ENCODE measurements at places on chromosomes 2 and 18.

DNA sequence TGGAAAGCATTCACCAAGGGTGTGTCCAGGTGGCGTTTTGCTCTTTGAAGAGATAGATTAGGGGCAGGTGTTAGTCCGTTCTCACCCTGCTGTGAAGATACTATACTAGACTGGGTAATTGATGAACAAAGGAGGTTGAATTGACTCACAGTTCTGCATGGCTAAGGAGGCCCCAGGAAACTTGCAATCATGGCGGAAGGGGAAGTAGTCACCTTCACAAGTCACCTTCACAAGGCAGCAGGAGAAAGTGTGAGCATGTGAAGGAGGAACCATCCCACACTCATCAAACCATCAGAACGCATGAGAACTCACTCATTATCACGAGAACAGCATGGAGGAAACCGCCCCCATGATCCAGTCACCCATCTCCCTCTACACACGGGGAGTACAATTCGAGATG is 135.7 kb upstream of the NFATC1 start:
- no peak for DNase-seq

- no peak for DNase-seq
Measured at GRCh38 chr2:18703555-18703954, 114.2 kb upstream of the NT5C1B start.

DNA sequence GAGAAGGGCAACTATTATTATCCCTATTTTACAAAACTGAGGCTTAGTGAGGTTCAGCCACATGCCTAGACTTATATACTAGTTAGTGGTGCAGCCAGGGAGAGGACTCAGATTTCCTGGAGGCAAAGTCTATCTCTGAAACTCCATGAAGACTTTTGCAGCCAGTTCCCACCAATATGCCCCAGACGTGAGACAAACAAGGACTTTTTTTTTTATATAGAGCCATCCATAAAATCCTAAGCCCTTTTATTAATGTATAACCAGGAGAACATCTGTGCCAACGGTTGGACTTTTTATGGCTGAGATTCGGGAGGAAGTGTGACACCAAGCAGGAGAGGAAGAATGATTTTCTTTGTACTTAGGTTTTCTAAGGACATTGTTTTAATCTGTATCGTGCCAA is 29.9 kb downstream of the LIPG start:
- DNase-seq, result no peak

GRCh38 chr2:28601616-28602015 is 105.8 kb downstream of the PLB1 start:
- DNase-seq, result no peak

DNA sequence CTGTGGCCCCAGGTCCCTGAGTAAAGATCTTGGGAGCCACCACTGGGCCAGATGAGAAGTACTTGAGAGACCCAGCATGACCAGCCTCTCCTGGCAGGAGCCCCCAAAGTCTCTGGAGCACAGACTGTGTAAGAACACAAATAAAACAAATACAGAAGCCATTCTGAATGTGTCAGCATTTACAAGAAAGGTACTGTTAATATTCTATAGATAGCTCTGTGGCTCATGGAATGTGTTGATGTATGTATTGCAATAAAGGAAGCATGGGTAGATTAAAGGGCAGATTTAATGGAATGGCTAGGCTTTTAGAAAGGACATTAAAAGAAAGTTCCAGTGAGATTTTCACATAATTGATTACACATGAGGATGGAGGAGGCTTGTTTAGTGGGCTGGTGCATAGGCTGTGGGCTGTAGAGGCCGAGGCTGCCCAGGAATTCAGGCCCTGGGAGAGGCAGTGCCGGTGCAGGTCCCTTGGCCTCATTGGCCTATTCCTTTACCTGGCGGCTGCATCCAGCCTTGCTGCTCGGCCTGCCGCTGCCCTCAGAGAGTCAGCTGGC is 127.7 kb upstream of the DLX2 start:
- no peak for DNase-seq

DNA sequence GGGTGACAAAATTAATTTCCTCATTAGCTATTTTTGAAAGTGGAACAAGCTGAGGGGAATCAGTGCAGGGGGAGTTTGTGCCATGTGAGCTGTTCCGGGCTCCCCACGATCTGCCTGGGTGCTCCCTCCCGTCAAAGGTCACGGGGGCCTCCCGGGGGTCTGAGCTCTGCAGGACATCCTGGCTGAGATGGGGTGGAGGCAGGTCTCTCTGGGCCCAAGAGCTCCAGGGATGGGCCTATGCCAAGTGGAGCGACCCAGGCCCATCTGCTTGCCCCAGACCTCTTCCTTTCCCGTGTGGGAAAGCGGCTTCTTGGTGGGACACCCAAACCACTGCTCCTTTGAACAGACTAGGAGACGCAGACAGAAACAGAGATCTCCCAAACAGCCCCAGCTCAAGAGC is 143.3 kb upstream of the ID2 start:
- DNase-seq, result no peak

GRCh38 chr2:162473-163382 is 101.1 kb downstream of the SH3YL1 start:
- DNase-seq, result no peak

DNA sequence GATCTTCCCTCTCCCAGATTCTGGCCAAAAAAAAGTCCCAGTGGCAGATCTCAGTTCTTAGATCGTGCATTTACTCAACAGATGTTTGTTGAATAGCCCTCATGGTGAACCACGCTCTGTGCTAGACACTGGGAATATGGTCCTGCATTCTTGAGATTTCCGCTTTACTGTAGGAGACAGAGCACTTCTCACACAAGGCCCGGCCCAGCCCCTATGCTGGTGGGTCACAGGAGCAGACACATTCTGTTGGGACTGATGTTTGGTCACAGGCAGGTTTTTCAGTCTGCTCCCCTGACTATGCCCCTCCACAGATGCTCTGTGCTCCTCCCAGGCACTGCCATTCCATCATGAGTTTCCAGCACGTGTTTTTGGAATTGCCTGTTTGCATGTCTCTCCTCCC is 110.9 kb downstream of the RAPGEF4 start:
- no peak for DNase-seq

- DNase-seq, result no peak
Measured at GRCh38 chr2:207697411-207697810, 14.0 kb upstream of the CCNYL1 start.

DNA sequence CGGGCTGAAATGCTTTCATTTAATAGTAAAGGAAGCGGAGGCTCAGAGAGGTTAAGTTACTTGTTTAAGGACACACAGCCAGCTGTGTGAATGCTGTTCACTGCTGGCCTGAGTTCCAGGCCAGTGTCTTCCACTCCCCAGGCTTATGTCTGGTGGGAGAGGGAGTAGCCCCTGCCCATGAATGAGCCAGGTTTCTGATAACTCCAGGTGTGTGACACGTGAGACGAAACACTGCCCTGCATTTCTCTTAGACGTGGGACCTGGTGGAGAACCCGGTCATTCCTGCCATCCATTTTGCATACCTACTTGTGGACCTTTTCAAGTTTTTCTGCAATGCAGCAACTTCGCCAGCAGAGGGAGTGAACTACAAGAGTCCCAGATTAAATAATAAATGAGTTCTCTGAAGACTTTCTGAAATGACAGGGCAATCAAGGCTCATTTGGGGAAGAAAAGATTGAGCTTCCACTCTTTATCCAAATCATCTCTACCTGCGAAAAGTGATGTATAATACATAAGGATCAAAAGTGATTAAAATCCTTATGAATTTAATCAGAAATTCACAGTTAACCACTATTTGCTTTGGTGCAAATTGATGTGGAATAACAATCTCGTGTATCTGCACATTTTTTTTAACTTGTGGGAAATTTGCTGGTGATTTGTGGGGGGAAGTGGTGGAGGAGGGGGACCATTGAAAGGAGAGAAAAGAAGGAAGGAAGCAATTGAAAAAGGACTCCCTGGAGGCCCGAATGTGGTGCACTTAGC is 79.4 kb upstream of the ASB18 start:
- DNase-seq, result no peak

DNA sequence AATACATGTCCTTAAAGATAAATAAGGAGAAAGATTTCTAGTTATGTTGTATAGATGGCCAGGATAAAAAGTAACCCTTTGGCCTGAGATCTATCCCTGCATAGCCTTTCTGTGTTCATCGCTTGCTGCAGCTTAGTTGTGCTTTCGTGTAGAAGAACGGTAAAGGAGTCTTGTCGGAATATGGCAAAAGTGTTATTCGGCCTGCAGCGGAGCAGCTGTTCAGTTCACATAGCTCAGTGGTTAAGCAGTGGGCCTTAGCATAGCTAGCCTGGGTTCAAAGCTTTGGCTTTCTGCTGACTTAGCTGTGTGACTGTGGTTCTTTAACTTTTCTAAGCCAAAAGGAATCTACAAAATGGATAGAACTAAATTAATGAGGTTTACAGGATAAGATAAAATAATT is 55.4 kb downstream of the MALT1 start:
- DNase-seq, result no peak

- no peak for DNase-seq
Measured at GRCh38 chr2:164710837-164711765, 89.8 kb upstream of the GRB14 start.

- no peak for DNase-seq
Measured at GRCh38 chr2:156380117-156380645, 47.7 kb upstream of the NR4A2 start.

DNA sequence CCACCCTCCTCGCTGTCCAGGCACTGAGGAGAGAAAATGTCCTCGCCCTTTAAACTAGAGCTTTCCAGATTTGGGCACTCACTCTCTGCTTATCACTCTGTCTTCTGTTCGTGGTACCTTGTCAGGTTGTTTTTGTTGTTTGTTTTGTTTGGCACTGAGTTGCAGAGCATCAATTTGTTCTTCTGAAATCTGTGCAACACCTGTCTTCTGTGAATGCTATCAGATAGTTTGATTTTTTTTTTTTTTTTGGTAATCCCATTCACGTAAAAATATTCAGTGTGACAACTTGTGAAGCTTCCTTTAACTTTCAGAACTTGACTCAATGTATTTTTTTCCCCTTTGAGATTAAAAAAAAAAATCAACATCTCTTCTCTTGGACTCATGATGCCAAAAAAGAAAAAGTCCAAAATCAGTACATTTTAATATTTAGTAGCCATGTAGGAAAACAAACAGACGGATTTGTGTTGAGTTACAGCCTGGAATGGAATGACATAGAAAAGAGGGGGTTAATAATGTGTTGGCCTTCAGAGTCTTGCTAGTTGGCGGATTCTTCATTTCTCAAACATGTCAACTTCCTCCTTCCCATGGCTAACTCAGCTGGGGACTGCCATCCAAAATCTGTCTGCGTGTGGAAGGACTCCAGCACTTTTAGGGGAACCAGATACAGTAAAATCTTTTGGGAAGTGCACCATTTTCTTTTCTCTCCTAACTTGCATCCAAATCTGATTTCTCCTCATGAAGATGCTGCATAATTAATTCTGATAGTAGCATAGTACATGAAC is 1.6 kb downstream of the TMEM178A start:
- DNase-seq, result no peak

DNA sequence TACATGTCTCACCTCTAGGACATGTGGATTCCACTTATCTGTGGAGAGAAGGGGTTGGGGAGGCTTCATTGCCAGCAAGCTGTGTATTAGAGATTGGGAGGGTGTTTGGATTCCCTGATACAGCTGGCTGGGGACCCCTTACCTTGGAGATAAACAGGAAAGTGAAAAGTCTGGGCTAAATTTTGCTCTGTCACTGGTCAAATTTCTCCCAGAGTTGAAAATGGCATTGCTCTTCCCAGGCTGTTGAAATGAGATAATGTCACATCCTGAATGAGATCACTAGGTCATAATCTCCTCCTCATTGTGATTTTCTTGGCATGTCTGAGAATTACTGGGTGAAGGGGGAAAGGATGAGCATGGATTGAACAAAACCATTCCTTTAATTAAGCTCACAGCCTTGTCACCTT is 265.0 kb upstream of the PARD3B start:
- no peak for DNase-seq

DNA sequence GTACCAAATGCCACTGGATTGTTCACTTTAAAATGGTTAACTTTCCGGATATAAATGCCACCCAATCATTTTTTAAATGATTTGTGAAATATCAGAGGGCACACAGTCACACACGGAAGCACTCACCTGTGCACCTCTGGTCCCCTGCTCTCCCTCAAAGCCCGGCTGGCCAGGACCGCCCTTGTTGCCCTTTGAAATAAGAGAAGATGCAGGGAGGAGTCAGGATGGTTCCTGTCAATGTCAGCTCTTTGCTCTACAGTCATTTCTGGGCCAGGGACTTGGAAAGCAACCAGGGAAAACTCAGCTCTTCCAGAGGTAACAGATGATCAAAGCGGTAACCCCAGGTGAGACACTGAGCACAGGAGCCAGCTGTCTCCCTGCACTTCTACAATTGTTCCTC is 60.7 kb downstream of the COL6A3 start:
- DNase-seq, result no peak

GRCh38 chr2:178106053-178106452 is 6.2 kb upstream of the RBM45 start:
- no peak for DNase-seq

DNA sequence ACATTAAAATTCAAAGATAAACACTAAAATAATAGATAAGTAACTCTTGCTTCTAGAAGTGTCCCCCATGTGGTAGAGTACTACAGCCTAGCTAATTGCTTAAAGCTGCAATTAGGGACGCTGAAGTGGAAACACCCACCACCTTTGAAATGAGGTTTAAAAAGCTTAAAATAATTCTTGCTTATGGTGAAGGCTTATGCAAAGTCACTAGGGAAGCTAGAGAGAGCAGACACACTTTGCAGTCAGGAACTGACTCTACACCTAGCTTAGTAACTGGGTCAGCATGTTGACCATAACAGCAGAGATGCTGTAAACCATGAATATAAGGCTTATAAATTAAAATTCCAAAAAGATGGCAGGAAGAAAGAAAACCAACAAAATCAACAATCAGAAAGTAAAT is 65.4 kb upstream of the DSG1 start:
- DNase-seq, result no peak

DNA sequence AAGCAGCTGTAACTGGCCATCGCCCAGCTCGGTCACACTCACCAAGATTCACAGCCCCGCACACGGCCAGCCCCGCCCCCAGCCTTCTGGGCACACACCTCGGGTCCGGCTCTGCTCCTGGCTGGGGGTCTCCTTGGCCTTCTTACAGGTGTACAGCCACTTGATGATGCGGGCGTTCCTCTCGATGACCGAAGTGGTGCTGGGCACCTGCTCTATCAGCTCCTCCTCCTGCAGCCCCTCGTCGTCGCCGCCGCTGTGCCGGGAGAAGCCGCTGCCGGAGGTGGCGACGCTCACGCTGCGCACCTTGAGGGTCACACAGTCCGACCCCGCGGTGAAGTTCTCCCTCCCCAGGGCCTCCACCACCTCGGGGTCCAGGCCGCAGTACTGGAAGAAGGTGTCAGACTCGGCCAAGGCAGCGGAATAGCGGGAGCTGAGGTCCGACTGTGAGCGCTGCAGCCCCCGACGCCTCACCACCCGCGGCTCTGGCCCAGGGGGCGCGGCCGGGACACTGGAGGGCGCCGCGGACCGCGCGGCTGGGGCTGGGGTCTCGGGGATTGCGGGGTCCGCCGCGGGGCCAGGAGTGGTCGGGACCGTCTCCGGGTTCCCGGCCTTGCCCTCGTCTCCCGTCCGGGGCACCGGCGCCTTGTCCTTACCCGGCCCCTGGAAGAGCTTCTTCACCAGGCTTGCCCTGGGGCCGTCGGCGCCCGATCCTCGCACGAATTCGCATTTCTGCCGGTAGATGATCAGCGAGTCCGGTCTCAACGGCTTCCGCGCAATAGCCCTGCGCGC is 769 bp downstream of the FAM110C start:
- DNase-seq, result no peak

GRCh38 chr2:194815475-194815874 is 841.6 kb upstream of the SLC39A10 start:
- no peak for DNase-seq

- no peak for DNase-seq
Measured at GRCh38 chr2:33706410-33706809, 107.3 kb upstream of the FAM98A start.

GRCh38 chr2:170715062-170715931 is at the start of gene SP5:
Gene SP5, plus strand, starts transcription at chr2:170715337. Its CDS starts 176 bp downstream, at chr2:170715513.
- DNase-seq, result no peak

- no peak for DNase-seq
Measured at GRCh38 chr2:111173856-111174255, 53.1 kb downstream of the BCL2L11 start.

Data from activated naive CD8-positive, alpha-beta T cell treated with anti-CD3 and anti-CD28 coated beads, Interleukin-2, amount 50 U/mL, for 16 hours (primary cell).